ENCODE measurements at places on chromosomes 16 and 17.

- DNase-seq: no peak
Measured at GRCh38 chr16:31714903-31715504, 158.6 kb upstream of the ZNF267 start.

GRCh38 chr17:73586921-73587602 is 57.2 kb downstream of the SDK2 start:
- no peak for DNase-seq

- no peak for DNase-seq
Measured at GRCh38 chr16:23310217-23310616, 8.1 kb downstream of the SCNN1B start.

- DNase-seq: no peak
Measured at GRCh38 chr17:50903604-50904517, 37.7 kb upstream of the TOB1 start.

GRCh38 chr16:88508868-88509748 is 56.0 kb downstream of the ZFPM1 start:
- DNase-seq: no peak

Data from activated T-helper 1 cell treated with Interleukin-2 at 50 U/mL for 16 hours (primary cell).